ENCODE measurements at places on chromosomes 4 and X. TPM values are rescaled to one million over a fixed set of nuclear protein-coding genes. Genes with fewer than 3 reads are reported as not detected.

STK32B gene
- 5.3 TPM for total RNA-seq

TCEAL3 gene
- total RNA-seq = 62.0 TPM

DDIT4L gene
- total RNA-seq = 17.7 TPM

AVPR2 gene
- not detected for total RNA-seq

TMEM131L gene
- 8.7 TPM for total RNA-seq

PDE6B gene
- not detected for total RNA-seq

IBSP gene
- total RNA-seq = not detected

FAM149A gene
- total RNA-seq = 10.8 TPM

FSTL5 gene
- not detected for total RNA-seq

ACE2 gene
- total RNA-seq = not detected

XPNPEP2 gene
- 3.6 TPM for total RNA-seq

FABP2 gene
- total RNA-seq = not detected

CYBB gene
- not detected for total RNA-seq

GAGE1 gene
- not detected for total RNA-seq

XK gene
- total RNA-seq = not detected

KDR gene
- total RNA-seq = 2.5 TPM

ATP2B3 gene
- not detected for total RNA-seq

NDNF gene
- 0.36 TPM for total RNA-seq

PAGE5 gene
- not detected for total RNA-seq

All from fibroblast of the aortic adventitia (primary cell).